Suprapubic skin (tissue), 4 donors: ENCODE measurements at places on chromosomes 1 and 21. TPM values are rescaled to one million over a fixed set of nuclear protein-coding genes. Genes with fewer than 3 reads are reported as not detected.

The ILDR2 gene
- 0.48 TPM for total RNA-seq

The OR2G6 gene
- total RNA-seq = not detected

The CD1C gene
- total RNA-seq = 6.1 TPM

The MR1 gene
- 17.1 TPM for total RNA-seq

The BARHL2 gene
- total RNA-seq = not detected

The OPTC gene
- total RNA-seq = not detected
